GM03348 (cell line): ENCODE measurements at places on chromosomes 16 and 17.

GRCh38 chr17:44331249-44331760 lies 6.7 kb upstream of the SLC25A39 start:
- DNase-seq = peak; percentile 75

- DNase-seq = no peak
Measured at GRCh38 chr17:13678841-13679240, 77.1 kb upstream of the HS3ST3A1 start.

- DNase-seq = no peak
Measured at GRCh38 chr17:79769570-79770506, 8.1 kb upstream of the CBX2 start.

DNA sequence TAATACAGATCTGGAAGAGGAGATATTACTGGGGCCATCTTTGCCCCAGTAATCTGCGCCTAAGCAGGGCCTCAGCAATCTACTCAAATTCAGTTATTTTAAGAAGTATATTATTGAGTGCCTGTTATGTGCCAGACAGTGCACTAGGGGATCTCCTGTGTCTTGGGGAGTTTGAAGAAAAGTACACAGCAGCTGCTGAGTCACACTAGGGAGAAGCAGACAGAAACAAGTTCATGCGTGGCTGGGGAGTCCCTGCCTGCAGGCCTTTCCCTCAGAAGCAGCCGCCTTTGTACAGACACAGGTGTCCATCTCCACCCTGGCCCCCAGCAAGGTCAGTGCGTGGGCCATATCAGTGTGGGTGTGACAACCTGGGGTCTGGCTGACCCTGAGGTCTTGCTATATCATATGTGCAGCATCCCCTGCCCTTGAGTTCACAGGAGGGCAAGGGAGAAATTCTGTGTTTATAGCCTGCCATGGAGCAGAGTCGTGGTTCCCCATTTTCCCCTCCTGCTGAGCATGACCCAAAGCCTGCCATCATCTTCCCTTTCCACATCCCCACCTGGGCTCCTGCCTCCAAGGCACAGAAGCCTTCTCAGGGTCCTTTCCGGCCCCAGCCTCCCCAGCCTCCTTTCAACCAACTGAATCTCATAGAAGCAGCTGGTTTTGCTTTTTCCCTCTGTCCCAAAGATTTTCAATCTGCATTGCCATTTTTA lies 229.9 kb upstream of the SDK2 start:
- no peak for DNase-seq

DNA sequence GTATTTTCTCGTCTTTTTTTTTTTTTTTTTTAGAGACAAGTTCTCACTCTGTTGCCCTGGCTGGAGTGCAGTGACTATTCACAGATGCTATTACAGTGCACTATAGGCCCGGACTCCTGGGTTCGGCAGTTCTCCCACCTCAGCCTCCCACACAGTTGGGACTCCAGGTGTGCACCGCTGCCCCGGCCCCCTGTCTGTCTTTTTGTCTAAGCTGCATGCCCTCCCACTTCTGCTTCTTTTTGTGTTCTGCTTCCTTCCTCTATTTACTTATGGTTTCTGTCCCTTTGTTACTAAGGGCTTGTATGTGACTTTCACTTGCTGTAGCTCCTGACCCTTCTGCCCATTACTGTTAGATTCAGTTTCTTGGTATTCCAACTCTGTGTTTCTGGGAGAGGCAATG lies 20.5 kb downstream of the SLC7A6 start:
- no peak for DNase-seq

DNA sequence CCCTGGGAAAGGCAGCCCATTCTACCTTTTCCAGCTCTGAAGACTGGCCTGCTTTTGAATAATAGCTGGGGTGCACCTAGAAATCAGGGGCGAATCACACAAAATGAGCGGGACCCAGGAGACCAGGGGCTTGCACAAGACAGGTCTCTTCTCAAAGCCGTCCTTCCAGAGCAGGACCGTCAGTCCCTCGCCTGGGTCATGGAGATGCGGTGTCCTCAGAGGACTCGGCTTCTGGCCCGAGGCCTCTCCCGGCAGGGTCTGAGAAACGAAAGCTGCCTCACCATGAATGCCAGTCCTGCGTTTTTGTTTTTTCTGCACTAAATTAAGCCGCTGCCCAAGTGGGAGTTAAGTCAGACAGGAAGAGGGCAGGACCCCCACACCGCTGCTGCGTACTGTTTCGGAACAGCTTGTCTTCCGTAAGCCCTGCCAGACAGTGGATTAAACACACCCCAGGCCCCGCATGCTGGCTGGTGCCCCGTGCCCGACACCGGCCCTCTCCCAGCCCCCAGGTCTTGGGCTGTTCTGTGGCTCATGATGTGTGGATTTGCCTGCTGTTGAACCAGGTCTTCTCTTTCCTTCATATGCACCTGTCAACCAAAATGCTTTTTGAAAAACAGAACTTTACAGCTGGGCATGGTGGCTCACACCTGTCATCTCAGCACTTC lies 142.1 kb upstream of the RPH3AL start:
- no peak for DNase-seq

DNA sequence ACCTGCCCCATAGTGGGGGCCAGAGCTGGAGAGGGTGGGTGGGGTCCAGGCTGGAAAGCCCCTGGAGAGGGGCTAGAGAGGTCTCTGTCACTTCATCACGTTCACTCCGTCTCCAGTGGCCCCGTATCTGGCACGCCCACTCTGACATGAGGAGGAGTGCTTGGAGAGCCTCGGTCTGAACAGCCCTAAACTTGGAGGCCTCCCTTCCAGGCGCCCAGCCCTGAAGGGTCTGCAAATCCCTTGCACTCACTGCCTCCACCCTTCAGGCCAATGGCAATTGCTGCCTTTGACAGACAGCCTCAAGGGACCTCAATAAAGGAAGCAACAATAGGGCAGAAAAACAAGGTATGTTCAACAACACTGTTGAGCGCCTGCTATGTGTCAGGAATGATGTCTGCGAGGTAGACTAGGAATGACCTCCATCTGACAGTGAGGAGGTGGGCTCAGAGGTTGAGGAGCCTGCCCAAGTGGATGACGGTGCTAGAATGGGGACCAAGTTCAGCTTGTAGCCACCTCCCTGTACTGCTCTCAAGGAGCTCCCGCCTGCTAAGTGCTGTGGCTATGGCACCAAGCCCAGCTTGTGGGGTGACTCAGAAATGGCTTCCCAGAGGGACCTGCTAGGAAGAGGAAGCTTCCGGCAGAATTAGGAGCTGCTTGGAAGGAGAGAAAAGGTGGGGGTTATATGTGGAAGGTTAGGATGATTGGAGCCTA lies 2.9 kb upstream of the EPX start:
- peak; percentile 91 for DNase-seq

- DNase-seq = peak; percentile 46
Measured at GRCh38 chr17:17570140-17570797, 21.2 kb downstream of the PEMT start.

DNA sequence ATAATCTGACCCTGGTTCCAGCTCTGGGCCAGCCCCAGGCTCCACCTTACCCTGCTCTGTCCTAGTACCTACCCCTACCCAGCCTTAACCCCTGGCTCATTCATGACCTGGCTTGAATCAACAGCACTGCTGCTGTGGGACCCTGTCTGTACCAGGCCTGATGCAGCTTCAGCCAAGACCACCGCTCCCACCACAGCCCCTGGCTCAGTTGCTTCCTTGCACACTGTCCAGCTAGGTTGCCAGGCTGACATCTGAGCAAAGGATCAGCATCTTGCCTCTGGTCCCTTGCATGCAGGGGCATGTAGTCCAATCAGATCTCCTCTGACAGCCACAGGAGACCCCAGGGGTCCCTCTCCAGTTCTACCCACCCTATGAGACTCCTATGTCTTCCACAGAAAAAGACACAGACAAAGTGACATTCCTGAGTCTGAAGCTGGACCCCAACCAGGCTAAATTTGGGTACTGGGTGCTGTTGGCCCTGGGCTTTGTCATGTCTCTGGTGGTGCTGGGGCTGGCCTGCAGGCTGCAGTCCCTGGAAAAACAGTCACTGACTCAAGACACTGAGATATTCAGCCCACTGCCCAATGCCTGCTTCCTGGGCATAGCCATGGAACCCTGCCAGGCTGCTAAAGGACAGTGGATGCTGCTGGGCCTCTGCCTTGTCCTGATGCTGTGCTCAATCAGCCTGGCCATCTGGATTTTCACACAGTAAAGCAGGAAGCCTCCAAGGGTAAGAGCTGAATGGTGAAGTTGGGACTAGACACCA lies 3.9 kb upstream of the KCNH6 start:
- DNase-seq = no peak
